Suprapubic skin (tissue), 4 donors: ENCODE measurements at places on chromosomes 4 and X. TPM values are rescaled to one million over a fixed set of nuclear protein-coding genes. Genes with fewer than 3 reads are reported as not detected.

Gene HS6ST2
- total RNA-seq: 0.24 TPM

Gene RTL3
- not detected for total RNA-seq

Gene RPA4
- total RNA-seq: 5.1 TPM

Gene ZNF41
- total RNA-seq: 11.3 TPM

Gene HS3ST1
- 2.2 TPM for total RNA-seq

Gene CHRDL1
- 4.7 TPM for total RNA-seq

Gene SPANXN3
- not detected for total RNA-seq

Gene PCSK1N
- total RNA-seq: 1.5 TPM

Gene PDZD11
- 15.6 TPM for total RNA-seq

Gene SLIT2
- 2.5 TPM for total RNA-seq

Gene CD38
- total RNA-seq: 0.38 TPM

Gene RAB39B
- total RNA-seq: 0.89 TPM

Gene TMPRSS11A
- total RNA-seq: not detected

Gene IL2
- not detected for total RNA-seq

Gene CCNB3
- 0.89 TPM for total RNA-seq

Gene CT45A1
- not detected for total RNA-seq

Gene IGSF1
- total RNA-seq: 0.86 TPM

Gene TMSB15A
- not detected for total RNA-seq

Gene CACNA1F
- total RNA-seq: 0.29 TPM

Gene GUCY1B1
- total RNA-seq: 3.0 TPM

Gene NDP
- 0.64 TPM for total RNA-seq

Gene ADH1C
- total RNA-seq: 0.36 TPM

Gene HSPA4L
- 22.2 TPM for total RNA-seq

Gene CD99
- 178 TPM for total RNA-seq

Gene ADAM29
- not detected for total RNA-seq

Gene XAGE1A
- not detected for total RNA-seq

Gene HPGD
- 69.0 TPM for total RNA-seq

Gene MAGED4B
- 5.8 TPM for total RNA-seq

Gene VSIG4
- 20.4 TPM for total RNA-seq

Gene PNMA6F
- not detected for total RNA-seq

Gene BST1
- total RNA-seq: 3.9 TPM

Gene MMRN1
- total RNA-seq: 9.6 TPM

Gene NPY1R
- total RNA-seq: 16.1 TPM

Gene SERPINA7
- not detected for total RNA-seq

Gene ODAPH
- not detected for total RNA-seq

Gene OGT
- 450 TPM for total RNA-seq

Gene TIGD4
- not detected for total RNA-seq

Gene SHROOM4
- total RNA-seq: 2.3 TPM

Gene CC2D2A
- 2.8 TPM for total RNA-seq

Gene NKX3-2
- not detected for total RNA-seq
